Large intestine (tissue), 12 donors: ENCODE measurements at places on chromosomes 2 and 18.

GRCh38 chr2:222738809-222739208, 67.4 kb downstream of the MOGAT1 start:
- no peak for DNase-seq

DNA sequence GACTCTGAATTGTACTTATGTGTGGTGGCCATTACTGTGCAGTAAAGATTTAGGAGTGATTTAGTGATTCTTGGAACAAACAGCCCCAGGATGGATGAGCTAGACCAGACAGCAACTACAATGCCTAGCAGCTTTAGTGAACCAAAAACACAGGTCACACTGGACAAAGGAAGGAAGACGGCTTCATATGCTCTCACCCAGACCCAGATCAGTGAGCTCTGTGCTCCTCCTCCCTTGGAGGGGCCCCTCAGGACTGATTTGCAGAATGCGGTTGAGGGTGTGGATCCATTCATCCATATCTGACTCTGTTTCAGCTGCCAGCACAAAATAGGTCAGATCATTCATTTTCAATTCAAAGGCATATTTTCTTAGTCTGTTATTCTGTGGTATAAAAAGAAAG, 159.7 kb upstream of the CCDC195 start:
- DNase-seq: no peak

DNA sequence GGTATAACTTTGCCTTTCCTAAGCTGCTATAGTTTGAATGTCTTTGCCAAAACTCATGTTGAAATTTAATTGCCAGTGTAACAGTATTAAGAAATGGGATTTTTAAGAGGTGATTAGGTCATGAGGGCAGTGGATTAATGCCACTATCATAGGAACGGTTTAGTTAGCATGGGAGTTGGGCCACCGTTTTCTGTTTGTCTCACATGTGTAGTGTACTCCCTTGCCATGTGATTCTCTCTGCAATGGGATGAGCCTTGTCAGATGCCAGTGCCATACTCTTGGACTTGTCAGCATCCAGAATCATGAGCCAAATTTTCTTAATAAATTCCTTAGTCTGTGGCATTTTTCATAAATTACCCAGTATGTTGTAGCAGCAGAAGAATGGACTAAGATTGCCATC, 388.9 kb upstream of the RGPD4 start:
- no peak for DNase-seq

DNA sequence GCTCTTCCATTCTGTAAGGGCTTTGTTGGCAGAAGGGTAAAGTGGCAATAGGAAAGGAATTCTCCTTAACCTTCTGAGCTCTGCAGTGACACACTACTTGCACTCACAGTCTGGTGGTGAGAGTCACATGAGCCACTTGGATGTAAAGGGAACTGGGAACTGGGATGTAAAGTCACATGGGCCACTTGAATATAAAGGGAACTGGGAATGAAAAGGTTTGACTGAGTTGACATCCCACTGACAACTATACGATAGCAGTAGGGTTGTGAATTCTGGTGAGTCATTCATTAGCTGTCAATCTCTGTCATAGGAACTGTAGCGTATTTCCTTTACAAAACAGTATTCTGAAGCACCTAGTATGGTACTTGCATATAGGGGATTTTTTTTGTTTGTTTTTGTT, 5.5 kb downstream of the RPE start:
- DNase-seq: no peak

DNA sequence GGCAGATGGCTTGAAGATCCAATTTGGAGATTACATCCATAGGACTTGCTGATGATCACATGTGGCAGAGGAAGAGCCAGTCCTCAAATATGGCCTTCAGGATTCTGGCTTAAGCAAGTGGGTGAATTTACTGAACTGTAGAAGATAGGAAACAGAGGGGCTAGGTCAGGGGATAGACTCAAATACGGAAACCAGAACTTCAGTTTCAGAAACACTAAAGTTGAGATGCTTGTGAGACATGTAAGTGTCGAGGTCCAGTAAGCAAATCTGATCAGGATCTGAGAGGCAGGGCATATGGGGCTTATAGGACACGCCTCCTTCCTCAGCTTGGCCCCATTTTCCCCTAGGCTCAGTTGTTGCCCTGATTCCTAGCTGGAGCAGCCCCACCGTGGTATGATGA, 107.7 kb downstream of the LBH start:
- DNase-seq: no peak

GRCh38 chr2:190948671-190949070, 65.3 kb downstream of the STAT1 start:
- peak; percentile 69 for DNase-seq

GRCh38 chr18:44731530-44732237, 51.0 kb downstream of the SETBP1 start:
- DNase-seq: no peak

GRCh38 chr2:61470122-61470951, 550 bp downstream of the USP34 start:
- DNase-seq: peak; percentile 86

- DNase-seq: no peak
Observed at GRCh38 chr2:190255676-190256075, 64.0 kb downstream of the HIBCH start.

DNA sequence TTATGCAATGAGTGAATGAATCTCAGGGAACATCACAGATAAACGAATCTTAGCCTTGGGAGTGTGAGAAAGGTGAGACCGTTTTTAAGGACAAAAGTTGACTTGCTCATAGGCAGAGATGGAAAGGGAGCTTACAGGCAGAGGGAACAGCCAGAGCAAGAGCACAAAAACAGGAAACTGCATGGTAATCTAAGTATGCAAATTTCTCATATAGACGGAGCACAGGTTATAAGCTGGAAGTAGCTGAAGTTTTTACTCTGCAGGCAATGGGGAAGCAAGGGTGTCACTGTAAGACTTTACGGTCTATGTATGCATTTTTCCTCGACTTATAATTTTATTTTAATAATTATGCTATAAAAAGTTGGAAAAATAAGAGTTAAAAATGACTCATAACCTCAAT, 44.8 kb upstream of the STRN start:
- DNase-seq: no peak

GRCh38 chr2:155250800-155251199, 552.3 kb downstream of the KCNJ3 start:
- DNase-seq: no peak

DNA sequence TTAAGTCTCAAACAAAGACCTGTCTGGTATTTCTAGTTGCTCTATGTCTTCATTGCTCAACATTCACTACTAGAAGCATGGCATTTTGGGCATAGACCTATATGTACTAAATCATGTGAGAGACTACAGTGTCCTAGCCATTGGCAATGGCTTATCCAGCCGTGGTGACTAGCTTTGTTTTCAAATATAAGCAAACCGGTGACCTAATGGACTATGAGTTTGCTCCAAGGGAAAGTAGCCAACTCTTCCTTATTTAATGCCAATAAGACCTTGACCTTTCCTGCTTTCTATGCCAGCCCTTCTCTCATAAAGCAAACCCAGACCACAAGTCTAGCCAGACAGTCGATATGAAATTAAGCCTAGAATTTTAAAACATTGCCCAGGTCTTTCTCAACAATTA, 113.7 kb upstream of the CREB1 start:
- DNase-seq: no peak

DNA sequence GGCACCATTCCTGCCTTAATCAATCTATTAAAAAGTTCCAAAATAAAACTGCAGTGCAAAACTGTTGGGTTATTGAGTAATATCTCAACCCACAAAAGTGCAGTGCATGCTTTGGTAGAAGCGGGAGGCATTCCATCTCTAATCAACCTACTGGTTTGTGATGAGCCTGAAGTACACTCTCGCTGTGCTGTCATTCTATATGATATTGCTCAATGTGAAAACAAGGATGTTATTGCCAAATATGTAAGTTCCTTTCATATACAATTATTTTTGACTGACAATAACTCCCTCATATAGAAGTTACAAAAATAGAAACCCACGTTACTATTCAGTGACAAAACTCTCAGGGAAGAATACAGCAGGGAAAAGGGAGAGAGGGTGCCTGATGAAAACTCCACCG, 43.0 kb downstream of the OSGEPL1 start:
- no peak for DNase-seq

DNA sequence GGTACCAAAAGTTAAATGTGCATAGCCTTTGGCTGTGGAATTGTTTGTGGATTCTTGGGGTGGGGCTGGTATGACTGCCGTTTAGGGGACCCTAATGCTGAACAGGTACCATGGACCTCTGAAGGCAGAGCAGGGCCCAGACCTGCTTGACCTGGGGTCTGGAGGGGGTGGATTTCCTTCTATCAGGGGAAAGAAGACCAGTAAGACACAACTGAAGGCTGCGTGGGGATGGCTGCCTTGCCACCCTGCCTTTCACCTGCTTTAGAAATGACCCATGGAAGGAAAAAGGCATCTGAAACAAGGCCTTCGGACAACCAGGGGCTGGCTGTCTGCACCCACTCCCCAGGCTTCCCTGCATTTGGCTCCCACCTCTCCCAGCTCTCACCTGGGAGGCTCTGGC, 17.7 kb upstream of the RESP18 start:
- no peak for DNase-seq

DNA sequence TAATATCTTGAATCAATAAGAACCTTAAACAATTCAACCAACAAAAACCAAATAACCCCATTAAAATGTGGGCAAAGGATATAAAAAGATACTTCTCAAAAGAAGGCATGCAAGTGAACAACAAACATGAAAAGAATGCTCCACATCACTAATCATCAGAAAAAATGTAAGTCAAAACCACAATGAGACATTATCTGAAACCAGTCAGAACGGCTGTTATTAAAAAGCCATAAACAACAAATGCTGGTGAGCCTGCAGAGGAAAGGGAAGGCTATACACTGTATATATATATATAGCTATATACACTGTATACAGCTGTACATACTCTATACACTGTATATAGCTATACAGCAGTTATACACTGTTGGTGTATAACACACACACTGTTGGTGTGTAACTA, 47.8 kb upstream of the GALNT13 start:
- DNase-seq: no peak

GRCh38 chr2:241798631-241799521, 10.1 kb upstream of the NEU4 start:
- no peak for DNase-seq

- no peak for DNase-seq
Observed at GRCh38 chr2:19327496-19327895, 30.9 kb downstream of the OSR1 start.

DNA sequence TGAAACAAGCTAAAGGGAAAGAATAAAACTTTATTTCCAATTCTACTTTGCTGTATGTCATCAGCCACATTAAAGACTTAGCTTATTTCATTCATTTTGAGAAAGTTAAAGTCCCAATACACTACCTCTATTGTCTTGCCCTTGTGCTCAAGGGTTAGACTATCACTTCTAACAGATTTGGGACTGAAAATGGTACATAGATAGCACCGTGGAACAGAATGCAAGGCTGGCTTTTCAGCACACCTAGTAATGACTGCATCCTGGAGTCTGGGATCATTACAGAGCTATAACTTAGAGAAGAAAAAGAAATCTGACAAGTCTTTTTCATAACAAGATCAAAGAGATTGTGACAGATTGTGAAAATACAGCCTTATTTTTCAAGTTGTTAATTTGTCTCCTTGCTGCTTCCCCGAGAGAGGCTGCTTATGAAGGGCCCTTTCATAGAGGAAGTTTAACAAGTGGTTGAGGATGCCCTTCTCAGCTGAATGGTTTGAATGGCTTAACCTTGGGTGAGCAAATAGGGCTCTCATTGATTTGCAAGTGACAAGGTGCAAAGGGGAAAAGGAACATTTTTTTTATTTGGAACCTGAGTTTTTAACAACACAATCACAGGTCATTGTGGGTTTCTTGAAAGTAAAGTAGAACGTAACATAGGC, 371.8 kb downstream of the EPHA4 start:
- no peak for DNase-seq

DNA sequence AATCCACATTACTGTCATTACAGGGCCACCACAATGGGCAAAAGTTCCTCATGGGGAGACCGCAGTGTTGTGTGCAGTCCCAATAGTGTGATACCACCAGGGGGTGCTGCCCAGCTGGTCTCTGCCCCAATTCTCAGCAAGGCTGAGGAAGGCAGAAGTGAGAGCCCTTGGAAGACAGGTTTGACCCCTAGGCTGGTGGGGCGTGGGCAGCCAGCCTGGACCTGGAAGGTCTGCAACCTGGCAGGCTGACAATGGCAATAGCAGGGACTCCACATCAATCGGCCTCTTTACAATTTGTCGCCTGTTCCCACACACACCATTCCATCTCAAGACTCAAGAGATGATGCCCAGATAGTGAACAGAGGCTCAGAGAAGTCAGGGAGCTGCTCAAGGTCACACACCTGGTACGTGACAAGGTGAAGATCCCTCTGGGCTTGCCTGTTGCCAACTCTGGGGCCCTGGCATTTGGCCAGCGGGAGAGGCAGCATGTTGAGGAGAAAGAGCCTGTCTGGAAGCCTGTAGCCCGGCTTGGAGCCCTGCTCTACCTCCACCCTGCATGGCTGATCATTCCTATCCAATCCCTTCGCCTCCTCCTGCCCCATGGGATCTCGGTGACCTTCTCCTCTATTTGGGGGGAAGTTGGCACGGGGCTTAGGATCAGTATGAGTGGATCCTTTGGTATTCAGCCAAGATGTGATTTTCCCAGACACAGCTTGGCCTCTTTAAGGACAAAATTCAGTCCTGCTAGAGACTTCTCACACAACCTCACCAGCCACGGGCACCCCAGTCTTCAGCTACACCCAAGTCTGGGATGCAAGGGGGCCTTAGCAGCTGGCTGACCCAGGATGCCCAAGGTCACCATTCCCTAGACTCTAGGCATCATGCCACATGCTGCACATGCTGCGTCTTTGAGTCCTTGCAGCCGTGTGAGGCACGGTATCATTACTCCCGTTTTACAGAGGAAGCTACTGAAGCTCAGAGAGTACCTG, 2.9 kb upstream of the ATOH8 start:
- no peak for DNase-seq

DNA sequence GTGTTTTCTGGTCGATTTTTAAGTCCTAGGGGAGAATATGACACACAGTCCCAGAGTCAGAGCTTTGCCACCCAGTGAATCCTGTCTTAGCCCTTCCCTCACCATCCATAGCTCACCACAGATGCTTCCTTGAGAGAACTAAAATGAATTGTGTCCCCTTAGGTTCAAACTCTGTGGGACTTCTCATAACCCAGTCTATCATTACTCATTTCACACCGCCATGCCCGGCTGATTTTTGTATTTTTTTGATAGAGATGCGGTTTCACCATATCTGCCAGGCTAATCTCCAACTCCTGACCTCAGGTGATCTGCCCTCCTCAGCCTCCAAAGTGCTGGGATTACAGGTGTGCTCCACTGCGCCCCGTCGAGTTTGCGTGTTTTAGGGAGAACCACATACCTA, 66.8 kb downstream of the REL start:
- no peak for DNase-seq

GRCh38 chr2:72041638-72042111, 106.0 kb downstream of the CYP26B1 start:
- no peak for DNase-seq

DNA sequence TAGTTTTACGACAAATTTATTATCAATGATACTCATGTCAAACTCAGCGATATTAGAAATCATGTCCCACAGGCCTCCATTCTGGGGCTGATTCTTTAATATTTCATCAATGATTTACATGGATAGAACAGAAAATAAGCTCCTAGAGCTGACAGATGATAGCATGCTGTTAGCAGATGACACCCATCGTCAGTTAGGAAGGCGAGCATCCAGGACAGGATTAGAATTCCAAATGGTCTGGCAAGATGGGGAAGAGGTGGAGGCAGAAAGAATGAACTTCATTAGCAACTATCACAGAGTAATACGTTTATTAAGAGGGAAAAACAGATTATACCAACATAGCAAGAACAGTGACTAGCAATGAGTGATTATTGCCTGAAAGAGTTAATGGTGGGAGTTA, 46.2 kb upstream of the ACVR1 start:
- DNase-seq: no peak

- no peak for DNase-seq
Observed at GRCh38 chr2:219728991-219729487, 101.6 kb downstream of the SLC4A3 start.
